ENCODE measurements at places on chromosomes 5 and 9.

DNA sequence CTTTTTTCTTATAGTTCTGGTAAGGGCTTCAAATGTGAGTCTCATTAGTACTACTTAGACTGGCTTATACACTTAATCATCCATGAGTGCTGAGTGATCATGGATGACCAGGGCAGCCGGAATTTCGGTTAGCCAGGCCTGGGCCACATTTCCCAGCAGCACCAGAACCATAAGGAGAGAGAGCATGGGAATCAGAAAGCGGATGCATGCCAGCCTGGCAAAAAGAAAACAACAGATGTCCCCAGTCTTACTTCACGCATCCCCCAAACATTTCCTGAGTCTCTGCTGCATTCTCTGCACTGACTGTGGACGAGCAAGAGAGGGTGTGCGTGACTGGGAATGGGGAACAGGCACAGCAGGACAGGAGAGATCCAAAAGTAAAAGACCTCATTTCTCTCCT is 371.1 kb upstream of the ZNF608 start:
- DNase-seq = no peak

DNA sequence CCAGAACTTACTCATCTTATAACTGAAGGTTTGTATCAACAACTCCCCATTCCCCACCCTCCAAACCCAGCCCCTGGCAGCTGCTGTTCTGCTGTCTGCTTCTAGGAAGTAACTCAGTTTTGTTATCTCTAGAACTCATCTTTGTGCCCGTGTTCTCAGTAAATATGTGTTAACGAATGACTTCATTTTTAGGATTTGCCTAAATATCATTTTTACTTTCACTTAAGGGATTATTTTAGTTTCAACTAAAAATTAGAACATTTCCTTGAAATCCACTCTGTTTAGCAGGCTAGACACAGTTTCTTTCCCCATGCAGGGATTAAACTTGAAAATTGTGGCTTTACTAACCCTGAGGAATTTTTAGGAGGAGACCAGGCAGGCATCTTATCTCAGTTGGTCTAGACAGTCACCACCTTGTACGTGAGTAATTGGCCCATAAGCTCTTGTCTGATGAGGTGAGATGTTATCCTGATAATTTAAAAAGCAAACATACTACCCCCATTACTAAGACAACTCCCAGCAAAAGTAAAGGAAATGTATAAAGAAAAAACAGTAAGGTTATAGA is 68.2 kb upstream of the TNFAIP8 start:
- no peak for DNase-seq

- DNase-seq = no peak
Observed at GRCh38 chr9:83649515-83649914, 26.6 kb downstream of the IDNK start.

- no peak for DNase-seq
Observed at GRCh38 chr5:1437876-1438559, 7.2 kb downstream of the SLC6A3 start.

- DNase-seq = no peak
Observed at GRCh38 chr5:32331217-32331934, 18.6 kb upstream of the MTMR12 start.

DNA sequence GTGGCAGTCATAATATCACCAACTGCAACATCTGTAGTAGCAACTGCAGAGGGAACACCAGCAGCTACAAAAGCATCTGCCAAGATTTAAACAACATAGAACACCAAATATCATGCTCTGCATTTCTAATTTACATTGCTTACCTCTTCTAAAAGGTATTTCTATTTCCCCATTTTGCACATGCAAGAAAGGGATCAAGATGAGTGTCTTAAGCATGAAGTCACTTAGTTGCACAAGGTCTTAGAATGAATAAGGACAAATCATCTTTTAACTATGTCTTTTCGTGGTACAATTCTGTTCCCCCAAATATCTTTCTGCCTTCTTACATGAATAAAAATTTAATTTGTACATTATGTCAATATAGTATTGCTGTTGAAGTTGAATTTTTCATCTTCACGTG is 1746.4 kb downstream of the EFNA5 start:
- no peak for DNase-seq

DNA sequence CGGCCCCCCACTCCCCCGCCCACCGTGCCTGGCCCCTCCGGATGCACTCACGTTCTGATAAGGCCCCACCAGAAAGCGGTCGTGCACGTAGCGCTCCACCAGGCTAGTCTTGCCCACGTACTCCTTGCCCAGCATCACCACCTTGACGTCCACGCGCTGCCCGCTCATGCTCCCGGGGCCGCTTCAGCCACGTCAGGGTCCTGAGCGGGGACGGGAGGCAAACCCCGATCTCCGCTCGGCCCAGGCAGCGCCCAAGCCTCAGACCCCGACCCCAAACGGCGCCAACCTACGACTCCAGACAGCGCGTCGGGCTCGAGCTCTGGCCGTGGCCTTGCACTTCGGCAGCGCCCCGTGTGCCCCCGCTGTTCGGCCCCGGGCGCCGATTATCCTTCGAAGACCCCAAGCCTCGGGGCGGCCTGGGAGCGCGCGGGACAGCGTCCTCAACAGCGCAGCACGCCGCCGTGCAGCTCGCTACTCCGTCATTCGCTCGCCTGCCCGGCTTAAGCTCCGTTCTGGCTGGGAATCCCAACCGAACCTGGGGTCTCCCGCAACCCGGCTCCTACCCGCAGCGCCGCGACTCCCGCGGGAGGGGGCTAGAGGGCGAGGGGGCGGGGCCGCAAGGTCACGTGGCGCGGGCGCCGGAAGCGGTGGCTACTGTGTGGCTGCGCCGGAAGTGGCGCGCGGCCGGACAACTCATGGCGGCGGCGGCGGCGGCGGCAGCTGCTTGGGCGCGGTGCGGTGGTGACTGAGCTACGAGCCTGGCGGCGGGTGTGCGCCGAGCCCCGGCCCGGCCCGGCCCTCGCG is at the start of the genes PRELID1 and RAB24:
PRELID1 (plus strand) TSS at position 679 of the 804 bp plus-strand sequence. CDS start 187 bp downstream, outside the sequence.
RAB24 (minus strand) TSS at position 599 of the 804 bp plus-strand sequence; CDS start at position 168, 431 bp downstream.
- DNase-seq = no peak

GRCh38 chr9:120734607-120735410 is 20.5 kb upstream of the MEGF9 start:
- DNase-seq = no peak

DNA sequence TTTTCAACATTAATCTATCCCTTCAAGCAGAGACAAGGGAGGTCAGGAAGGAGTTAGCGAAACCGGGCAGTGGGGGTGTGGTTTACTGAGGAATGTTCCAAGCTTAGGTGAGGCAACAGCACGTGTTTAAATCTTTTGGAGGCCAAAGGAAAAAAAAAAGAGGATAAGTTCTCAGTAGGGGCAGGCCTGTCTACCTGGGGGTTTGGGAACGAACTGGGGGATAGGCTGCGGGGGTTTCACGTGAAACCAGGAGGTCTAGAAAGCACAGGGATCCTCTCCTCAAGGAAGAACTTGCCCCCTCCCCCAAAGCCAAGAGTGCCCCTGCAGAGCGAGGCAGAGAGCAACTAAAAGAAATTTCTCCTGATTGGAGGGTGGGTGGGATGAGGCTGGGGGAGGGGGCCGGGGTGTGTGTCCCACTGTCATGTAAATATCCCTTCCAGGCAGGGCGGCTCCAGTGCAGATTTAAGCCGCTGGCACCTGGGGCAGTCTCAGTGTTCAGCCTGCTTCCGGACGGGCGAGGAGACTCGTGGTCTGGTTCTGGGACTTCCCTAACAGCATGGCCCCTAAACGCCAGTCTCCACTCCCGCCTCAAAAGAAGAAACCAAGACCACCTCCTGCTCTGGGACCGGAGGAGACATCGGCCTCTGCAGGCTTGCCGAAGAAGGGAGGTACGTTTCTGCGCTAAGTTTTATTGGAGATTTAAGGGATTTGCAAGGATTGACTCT is 5.5 kb upstream of the SET start:
- DNase-seq = no peak

DNA sequence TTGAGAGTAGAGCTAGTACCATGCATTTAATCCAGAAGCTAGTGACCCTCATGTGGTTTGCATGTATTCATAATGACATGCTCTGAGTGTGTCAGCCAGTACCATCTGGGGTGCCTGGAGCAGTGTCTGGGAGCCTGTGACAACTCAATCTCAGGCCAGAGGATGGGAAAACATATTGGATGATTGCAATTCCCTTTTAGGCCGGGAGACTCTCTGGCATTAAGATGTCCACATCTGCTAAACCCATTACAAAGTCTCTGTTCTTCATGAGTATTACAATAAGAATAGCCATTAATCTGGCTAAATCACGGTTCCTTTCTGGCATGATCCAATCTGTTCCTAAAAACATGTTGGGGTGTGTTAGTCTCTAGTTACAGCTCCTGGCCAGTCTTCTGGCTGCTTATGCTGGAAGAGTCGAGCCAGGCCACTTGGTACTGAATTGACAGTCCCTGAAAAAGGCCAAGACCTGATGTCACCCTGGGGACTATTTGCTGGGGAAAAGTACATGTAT is 475.7 kb downstream of the ENC1 start:
- no peak for DNase-seq

All from NCI-H2081 treated with DMSO at 0.1 percent for 48 hours (cell line).